T-helper 17 cell (primary cell): ENCODE measurements at places on chromosomes 6 and 20.
A peak's percentile ranks its signal among the peaks of the same experiment; 100 is the strongest.

- DNase-seq: no peak
Measured at GRCh38 chr20:17666481-17666880, 15.6 kb downstream of the RRBP1 start.

GRCh38 chr6:21596145-21596948 lies 2.8 kb downstream of the SOX4 start:
- peak; percentile 19 for DNase-seq

DNA sequence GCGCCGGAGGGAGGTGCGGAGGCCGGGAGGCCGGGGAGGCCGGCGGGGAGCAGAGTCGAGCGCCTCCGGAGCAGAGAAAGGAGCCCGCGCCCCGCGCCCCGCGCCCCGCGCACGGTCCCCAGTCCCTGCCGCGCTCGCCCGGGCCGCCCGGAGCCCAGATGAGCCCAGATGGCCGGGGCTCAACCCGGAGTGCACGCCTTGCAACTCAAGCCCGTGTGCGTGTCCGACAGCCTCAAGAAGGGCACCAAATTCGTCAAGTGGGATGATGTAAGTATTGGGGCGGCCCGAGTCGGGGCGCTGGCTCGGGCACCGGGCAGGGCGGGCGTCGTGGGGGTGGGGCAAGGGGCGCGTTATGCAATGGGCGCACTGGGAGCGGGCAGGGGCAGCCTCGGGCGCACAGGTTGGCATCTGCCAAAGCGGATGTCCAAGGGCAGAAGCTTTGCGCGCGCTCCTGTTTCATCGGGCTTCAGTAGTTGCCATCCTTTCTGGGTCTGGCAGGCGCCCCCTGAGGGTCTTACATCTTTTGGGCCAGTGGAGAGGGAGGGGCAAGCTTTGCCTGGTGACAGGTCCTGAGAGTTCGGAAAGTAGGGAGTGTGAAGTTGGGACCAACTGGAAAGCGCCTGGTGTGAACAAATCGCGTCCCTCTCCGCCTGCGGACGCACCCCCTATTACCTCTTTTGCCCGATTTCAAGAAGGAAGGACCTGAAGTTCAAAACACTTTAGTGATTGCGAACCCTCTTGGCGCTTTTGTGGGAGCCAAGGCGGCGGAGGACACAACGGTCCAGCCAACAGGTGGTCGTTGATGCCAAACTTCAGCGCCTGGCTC lies 631 bp downstream of the PLCB1 start:
- no peak for DNase-seq

DNA sequence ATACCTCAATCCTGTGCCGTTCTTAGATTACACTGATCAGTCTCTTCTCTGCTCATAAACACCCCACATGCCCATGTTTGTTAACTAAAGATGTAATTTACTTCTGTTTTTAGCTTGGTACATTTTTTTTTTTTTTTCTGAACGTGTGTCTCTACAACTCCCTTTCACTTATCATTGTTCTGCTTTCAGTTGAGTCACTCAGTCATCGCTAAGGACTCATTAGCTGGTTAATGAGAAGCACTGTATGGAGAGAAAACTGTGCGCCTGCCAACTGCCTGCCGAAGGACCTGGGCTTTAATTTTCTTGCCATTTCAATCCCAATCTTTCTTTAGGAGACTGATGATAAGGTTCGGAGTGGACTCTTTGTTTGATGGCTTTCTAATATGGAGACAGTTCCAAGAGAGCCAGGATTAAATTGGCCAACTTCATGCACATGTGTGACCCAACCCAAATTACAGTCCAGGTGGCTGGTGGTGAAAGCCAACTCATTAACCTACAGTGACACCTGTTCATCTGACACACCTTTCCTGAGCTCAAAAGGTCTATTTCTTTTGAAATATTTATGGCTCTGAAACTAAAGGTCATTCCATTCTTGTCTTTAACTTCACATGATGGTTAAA lies 334.1 kb downstream of the BCKDHB start:
- no peak for DNase-seq

- no peak for DNase-seq
Measured at GRCh38 chr6:70819646-70820045, 137.2 kb downstream of the B3GAT2 start.

DNA sequence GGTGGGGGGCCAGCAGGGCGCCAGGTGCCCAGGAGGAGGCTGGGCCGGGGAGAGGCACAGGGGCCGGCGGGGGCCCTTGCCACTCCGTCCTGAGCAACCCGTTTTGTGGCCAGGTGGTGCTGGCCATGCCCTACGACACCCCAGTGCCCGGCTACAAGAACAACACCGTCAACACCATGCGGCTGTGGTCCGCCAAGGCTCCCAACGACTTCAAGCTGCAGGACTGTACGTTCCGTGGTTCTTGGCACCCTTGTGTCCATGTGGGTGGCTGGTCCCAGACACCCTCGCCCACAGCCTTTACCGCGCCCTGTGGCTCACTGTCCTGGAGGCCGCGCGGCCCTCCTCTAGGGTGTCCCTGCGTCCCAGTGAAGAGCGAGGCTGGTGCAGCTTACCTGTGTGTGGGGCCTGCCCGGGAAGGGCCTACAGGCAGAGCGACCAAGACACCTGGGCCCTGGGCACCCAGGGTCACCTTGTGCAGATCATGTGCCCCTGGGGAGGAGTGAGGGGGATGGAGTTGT lies 28.7 kb downstream of the PYGB start:
- no peak for DNase-seq

DNA sequence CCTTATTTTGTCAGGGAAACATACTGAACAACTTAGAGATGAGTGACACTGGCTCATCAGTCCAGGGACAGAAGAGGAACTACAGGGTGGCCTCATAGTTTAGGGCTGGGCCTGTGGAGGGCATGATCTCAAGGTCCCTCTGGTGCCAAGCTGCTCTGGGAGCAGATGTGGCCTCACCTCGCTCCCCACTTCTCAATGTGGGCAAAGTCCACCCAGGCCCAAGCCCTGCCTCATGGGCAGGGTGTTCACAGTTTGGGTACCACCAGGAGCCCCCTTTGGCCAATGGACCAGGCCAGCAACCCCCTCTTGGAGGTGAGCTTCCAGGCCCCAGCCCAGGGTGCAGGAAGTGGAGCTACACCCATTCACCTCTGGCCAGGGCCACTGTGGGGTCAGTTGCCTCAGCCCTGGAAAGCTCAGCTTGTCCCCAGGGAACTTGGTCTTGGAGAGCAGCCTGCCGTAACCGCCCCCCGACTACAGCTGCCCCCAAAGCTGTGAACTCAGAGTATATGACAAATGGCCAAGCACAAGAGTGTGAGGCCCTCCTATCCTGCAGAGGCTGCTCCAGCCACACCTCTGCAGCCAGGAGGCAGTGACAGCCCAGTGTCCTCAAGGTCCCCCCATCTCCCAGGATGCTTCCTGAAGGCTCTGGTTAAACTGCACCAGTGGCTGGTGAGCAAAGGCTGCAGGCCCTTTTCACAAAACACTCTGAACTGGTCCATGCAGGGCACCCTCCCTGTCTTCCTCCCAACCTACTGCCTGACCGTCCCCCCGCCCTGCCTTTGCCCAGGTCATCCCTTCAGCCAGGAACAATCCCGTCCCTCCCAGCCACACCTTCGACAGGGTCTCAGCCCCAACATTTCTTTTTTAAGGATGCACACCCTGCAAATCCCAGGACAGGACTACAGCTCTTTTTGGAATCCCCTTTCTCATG lies 3.6 kb downstream of the ADISSP start:
- DNase-seq: no peak

DNA sequence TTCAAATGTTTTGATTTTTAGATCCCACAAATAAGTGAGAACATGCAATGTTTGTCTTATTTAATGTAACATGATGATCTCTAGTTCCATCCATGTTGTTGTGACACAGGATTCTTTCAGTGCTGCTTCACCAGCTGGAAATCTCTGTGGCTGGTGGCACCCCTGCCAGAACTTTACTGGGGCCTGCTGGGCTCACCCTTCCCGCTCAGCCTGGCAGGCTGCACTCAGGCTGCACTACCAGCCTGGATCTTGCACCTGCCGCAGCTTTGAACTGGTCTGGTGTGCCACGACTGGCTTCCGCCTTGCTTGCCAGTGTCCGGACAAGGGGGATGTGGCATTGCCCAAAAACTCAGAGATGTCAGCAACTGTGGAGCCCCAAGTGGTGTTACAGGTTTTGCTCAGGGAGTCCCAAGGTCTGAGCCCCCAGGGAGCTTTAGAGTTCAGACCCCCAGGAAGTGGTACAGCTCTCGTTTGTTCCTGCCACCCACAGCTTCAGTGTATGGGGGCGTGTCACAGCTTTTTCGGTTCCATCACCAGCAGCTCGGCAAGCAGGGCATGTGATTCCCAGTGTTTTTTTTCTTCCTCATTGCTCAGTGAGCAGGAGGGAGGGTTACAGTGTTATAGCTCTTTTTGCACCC lies 72.3 kb upstream of the SYNCRIP start:
- no peak for DNase-seq

DNA sequence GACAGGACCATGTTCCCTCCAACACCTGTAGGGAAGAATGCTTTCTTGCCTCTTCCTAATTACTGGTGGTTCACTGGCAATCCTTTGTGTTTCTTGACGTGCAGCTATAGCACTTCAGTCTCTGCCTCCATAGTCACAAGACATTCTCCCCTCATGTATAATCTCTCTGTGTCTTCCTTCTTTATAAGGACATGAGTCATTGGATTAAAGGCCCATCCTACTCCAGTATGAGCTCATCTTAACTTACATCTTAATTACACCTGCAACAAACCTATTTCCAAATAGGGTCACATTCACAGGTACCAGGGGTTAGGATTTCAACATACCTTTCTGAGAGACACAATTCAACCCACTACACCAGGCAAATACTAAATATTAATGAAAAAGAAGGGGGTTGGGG lies 213.6 kb downstream of the RNGTT start:
- no peak for DNase-seq

DNA sequence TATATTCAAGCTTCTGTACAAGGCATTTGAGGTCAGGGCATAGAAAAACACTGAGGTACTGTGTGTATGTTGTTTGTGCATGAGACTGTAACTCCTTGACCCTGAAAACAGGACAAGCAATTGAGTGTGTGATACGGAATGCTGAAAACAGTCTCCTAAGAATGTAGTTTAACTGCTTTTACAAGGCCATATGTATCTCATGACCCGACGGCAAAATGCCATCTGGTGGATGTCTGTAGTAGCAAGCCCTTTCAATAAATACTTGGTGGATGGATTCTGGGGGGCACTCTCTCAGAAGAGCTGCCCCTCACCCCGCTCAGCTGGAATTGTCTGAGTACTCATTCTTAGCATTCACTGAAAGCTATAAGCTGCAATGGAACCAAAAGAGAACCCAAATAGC lies 69.3 kb upstream of the EYS start:
- DNase-seq: no peak
